CD4-positive, alpha-beta T cell treated with Interleukin-15 for 4 hours (primary cell): ENCODE measurements at places on chromosomes 2 and 18.
A peak's percentile ranks its signal among the peaks of the same experiment; 100 is the strongest.

DNA sequence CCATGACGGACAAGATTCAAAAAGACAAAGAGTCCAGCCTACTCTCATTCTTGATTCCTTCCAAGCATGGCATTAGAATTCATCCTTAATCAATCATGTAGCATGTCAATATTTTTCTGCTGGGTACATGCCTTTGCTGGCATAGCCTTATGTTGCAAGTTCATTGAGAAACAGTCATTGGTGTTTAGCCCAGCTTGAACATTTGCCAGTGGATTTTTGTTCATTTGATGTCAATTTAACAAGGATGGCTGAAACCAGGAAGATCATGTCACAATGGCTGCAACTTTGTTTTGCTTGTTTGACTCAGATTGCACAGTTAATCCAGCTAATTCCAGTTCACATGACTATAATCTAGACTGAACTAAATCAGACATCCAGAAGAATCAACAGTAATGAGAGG lies 1132.2 kb downstream of the LRP1B start:
- no peak for DNase-seq

DNA sequence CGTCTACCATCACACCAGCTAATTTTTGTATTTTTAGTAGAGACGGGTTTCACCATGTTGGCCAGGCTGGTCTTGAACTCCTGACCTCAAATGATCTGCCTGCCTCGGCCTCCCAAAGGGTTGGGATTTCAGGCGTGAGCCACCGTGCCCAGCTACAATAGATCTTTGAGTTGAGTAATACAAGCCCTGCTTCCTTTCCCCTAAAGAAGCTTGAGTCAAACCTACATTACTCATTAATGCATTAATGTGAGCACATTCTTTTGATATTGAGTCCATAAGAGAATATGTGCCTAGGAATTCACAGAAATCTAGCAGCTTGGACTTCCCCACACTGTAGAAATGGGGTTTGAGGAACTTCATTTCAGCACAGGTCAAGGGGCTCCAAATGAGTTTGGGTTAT lies 39.6 kb downstream of the PSMG2 start:
- DNase-seq: no peak

- no peak for DNase-seq
Observed at GRCh38 chr2:41483982-41484857, 563.6 kb upstream of the PKDCC start.

GRCh38 chr2:108449410-108450130 lies 564 bp downstream of the GCC2 start:
- DNase-seq: peak; percentile 35

- DNase-seq: no peak
Observed at GRCh38 chr2:231597014-231597611, 4.4 kb downstream of the TEX44 start.

DNA sequence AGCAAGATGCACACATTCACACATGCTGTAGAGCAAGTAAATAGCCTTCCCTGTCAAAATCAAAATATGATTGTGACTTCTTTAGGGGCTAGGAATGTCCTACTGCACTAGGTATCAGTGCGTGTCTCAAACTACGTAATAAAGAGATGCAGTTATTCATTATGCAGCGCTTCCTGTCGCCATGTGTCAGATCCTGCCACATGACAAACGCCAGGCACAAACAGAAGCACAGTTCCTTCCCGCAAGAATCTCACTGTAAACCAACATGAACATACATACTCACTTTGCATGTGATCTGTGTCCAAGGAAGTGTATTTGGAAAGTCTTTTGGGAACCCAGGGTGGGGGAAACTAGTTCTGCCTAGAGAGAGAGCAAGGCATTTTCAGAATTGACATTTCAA lies 599.9 kb downstream of the RNF144A start:
- peak; percentile 8 for DNase-seq

DNA sequence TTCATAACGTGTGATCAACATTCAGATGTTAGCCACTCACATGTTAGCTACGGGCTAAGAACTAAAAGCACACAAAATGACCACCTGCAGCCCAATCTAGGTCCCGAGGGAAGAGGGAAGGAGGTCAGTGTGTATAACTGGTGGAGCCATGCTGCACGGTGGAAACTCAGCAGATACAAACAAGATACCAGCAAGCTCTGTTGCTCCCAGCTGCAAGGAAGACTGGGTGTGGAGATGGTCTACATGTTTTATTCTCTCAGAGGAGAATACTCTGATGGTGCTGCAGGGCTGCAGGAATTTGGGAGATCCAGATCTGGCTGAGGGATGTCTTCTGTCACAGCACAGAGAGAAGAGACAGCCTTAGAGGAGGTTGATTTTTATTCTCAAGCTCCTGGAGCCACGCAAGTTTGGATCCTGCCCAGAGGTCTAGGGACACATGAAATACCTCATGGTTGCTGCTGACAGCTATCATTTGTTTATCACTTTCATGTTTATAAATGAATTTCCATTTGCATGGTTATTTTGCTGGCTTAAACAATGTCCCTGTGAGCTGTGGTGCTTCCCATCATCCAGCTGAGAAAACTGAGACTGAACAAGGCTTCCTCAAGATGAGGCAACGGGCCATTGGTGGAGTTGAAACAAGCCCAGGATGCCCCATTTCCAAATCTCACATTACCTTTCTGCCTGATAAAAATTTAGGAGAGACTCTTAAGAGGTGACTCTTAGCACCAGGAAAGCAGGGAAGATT lies 30.9 kb downstream of the RNF144A start:
- no peak for DNase-seq

DNA sequence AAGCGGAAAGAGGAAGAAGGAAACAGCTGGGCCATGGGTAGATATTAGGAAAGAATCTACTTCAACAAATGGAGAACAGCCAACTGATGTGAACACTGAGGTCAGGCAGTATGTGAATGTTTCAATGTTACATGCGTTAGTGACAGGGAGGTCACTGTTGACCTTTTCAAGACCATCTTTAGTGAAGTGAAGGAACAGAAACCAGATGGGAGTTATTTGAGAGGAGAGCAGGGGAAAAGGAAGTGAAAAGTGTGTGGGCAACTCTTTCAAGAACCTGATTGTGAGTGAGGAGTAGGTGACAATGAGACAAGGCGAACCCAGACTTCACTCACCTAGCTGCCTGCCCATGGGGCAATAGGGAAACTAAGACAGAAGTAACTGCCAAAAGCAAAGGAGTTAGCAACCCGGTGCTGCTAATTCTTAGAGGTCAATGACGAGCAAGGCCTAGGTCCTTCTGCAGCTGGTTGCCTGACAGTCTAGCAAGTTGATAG lies 67.0 kb downstream of the SP3 start:
- no peak for DNase-seq

- no peak for DNase-seq
Observed at GRCh38 chr2:39138837-39139211, 18.0 kb upstream of the SOS1 start.

GRCh38 chr2:36044411-36044810 lies 311.2 kb upstream of the CRIM1 start:
- DNase-seq: no peak

- peak; percentile 70 for DNase-seq
Observed at GRCh38 chr2:230877759-230878598, 13.2 kb downstream of the ITM2C start.

DNA sequence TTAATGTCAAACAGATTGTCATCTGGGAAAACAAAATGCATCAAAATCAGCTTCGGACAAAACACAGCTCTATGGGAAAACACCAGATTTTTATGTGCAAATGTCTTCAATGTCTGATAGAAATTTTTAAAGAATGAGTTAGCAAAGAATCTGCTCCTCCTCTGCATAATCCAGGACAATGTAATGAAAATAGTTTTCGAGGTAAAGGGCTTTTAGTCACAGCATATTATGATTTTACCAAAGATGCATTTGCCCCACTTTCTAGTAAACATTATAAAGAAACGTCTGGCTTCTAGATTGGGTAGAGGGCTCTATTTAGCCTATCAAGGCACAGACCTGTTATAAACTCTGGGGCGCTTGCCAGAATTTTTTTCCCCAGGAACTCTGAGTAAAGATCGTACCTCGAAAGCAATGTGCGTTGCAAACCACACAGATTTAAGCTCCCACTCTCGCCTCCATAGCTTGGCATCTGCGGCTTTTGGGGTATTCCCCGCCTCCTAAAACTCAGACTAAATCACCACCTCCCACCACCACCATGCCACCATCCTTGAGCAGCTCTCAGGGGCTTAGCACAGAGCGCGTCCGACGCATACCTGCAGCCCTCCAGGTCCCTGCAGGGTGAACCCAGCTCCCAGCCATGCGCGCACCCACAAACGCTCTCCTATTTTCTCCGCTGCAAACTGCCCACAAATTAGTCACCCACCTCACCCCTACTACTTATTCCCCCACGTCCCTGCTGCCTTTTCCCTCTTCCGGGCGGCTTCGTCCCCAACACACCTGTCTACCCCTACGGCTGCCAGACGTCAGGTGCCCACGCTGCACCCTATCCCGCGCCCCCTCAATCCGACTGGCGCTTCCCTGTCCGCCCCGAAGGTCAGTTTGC lies 829 bp downstream of the ACVR1C start:
- peak; percentile 31 for DNase-seq

GRCh38 chr2:182448371-182448770 lies 21.5 kb upstream of the PDE1A start:
- no peak for DNase-seq
